ENCODE measurements at places on chromosomes 6 and 20.

DNA sequence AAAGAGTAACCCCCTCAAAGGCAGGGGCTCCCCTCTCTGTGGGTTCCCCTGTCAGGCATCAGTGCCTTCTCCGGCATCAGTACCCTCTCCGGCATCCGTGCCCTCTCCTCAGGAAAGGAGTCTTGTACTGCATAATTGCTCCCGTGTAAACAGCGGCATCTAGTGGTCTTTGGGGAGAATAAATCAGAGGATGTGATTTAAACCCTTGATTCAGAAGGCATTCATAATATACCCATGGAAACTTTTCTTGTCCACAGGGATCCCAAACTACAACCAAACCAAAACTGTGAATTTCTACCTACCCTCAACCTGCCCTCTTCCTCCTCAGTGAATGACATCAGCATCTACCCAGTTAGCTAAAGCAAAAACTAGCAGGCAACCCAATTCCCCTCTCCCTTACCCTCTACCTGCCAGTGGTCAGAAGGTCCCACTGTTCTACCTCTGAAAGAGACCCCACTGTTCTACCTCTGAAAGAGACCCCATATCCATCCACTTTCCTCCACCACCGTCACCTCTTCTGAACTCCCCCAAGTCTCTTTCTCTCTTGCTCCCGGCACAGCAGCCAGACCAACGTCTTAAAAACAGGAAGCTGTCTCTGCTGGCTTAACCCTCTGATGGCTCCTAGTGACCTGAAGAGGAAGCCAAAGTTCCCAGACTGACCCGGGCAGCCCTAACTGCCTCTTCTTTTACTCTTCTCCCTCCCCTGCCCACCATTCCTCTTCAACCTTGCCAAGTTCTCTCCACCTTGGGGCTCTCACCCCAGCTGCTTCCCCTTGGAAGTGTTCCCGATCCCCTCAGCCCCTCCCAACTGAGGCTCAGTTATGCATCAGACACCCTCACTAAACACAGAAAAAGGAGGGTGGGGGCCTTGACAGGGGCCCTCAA, 27.2 kb downstream of the UBE2V1 start:
- peak; percentile 42 for DNase-seq

DNA sequence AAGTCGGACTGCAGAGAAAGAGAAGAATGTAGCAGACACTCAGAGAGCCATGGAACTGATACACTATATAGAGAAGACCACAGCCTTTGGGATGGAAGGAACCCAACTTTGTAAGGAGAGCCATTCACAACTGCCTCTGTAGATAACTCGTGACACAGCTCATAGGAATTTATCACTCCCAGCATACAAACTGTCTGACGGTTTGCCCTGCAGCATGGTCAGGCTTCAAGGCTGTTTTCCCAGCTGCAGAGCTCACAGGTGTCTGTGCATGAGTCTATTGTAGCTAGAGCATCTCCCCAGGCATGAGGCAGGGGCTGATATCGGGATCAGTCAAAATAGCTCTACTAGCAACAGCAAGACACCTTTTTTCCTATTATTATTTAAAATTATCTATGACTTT, 130.5 kb upstream of the DTNBP1 start:
- peak; percentile 61 for DNase-seq

DNA sequence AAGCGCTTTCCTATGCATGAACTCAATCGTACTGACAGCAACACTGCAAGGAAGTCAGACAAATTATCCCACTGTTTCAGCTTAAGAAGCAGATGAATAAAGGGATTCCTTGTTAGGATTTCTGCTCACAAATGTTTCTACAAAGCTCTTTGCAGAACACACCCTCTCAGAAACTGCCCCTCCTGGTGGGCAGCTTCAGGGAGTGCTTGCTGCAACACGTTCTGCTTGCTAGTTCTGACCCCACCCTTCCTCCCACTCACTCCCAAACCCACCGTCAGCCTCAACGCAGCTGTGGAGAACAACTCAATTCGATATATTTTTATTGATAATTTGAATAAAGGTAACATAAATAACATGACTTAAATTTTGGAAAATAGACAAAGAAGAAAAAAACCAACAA, 250.8 kb upstream of the PRDM1 start:
- DNase-seq, result peak; percentile 21

DNA sequence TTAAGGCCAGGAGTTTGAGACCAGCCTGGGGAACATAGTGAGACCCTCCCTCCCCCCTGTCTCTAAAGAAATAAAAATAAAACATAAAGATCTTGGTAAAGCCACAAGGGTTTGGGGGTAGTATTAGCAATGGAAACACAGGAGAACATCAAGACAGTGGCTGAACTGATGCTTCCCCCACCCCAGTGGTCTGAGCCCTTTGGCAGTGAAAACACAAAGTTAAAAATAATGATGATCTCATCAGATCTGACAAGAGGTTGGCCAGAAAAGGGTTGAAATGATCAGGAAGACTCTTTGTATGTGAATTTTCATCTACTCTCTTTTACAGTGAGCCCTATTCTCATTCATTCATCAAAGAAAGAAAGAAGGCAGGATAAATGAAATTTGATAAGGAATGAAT, 93.7 kb downstream of the KCNB1 start:
- DNase-seq, result no peak

DNA sequence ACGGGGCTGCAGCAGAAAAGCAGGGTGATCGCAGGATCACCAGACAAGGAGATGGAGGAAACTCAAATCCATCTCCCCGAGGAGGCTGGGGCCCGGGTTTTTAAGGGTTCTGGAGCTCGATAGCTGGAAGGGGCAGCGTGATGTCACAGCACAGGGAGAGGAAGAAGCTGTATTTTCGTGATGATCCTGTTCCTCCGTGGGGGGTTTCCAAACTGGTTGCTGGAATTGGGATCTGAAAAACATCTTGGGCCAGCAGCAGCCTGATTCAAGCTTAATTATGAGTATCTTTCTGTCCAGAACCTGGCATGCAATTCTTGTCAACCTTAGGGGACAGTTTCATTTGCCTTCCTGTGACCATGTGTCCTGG, 4.1 kb downstream of the CST7 start:
- no peak for DNase-seq

DNA sequence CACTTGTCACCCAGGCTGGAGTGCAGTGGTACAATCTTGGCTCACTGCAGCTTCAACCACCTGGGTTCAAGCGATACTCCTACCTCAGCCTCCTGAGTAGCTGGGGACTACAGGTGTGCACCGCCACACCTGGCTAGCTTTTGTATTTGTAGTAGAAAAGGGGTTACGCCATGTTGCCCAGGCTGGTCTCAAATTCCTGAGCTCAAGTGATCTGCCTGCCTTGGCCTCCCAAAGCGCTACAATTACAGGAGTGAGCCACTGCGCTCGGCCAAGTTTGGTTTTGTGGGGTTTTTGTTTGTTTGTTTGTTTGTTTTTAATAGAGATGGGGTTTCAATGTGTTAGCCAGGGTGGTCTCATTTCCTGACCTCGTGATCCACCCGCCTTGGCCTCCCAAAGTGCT, 12.3 kb downstream of the LOC128125822 start:
- no peak for DNase-seq

DNA sequence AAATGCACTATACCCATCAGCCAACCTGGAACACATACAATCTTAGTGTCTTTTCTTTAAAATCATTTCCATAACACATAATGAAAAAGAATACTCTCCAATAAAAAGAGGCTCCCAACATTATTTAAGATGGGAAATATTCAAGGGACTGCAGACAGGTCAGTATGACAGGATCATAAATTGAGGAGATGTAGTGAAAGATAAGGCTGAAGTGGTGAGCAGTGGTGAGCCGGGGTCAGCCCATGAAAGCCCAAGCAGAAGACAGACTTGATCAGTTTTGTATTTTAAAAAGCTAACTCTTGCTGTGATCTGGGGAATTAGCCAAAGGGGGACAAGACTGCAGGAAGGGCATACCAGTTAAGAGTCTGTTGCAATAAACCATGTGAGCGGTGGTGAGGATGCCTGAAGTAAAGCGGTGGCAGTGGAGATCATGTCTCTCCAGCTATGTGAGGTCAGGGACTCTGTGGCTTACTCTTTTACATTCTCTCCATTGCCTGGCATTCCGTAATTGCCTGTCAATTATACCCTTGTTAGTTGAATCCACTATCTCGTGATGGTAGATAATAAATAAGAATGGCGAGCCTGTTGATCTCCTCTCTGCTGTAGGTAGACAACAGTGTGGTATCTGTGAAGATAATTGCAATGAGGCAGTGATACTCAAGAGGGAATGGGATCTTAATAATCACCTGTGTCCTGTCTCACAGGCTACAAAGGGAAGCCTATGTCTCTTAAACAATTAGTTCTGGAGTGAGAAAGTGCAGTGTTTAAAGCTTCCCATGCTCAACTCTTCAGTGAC, 97.4 kb downstream of the FILIP1 start:
- no peak for DNase-seq

- DNase-seq, result no peak
These were observed 334.9 kb upstream of the JARID2 start for GRCh38 chr6:14910692-14911547.

DNA sequence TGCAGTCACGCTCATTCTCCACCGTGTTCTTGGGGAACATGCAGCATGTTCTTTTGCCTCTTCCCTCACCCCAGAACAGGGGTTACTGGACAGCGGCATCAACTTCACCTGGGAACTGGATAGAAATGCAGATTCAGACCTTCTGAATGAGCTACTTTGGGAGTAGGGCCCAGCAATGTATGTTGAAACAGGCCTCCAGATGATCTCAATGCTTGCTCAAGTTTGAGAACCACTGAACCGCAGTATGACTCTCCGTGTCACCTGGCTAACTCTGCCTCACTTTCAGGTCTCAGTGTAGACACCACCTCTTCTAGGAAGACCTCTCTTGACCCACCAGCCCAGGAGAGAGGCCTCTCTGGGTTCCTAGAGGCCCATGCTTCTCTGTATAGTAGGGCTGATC, 4.9 kb downstream of the TRIB3 start:
- no peak for DNase-seq

- no peak for DNase-seq
These were observed 284.4 kb upstream of the RNF24 start for GRCh38 chr20:4299773-4300172.

DNA sequence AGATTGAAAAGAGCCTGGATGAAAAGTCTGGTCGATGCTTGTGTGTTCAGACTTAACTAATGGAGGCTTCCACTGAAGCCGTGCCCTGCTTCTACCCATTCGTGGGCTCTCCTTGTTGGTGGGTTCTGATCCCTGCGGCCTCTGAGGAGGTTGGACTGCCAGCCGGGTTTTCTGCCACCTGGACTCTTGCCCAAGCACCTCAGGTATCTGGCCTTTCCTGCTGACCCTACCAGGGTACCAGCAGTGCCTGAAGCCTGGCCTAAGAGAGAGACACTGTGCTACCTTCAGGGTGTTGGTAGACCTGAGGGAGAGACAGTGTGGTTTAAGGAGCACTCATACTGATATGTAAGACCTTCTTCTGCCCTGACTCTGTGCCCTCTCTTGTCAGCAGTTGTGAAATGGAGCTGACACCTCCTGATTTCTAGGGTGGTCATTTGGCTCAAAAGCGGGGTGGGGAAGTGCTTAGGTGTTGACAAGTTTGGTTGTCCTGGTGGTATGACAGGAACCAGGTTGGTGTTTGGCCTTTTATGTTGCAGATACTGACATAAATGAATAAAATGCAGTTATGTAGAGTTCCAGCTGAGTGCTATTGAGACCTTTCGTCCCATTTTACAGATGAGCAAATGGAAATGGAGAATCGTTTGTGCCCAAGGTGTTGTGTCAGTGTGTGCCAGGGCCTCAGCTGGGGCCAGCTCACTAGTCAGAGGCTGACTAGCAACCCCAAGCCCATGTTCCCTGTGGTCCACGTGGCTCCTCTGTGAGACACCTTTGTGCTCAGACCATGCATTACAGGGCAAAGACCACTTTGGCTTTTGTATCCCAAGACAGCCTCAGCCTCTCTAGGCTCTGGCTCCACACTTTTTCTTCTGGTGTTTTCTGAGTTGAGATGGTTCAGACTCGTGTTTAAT, 3.1 kb downstream of the PLCG1 start:
- no peak for DNase-seq

- DNase-seq, result no peak
These were observed 318.0 kb downstream of the THBS2 start for GRCh38 chr6:168935628-168936010.

DNA sequence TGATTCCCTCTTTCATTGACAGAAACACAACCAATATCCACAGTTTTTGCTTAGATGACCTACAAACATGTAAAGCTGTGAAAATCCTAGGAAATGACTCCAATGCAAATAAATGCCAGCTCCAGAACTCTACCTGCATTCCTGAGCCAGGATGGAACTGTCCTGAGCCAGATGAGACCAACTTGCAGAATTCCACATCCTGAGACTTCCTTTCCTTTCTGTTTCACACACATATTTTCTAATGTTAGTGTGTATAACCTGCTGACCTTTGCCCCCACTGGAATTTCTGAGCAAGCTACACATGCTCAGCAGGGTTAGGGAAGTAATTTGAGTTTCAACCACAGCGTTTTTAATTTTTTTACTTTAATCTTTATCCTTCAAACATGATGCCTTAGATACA, 69.6 kb upstream of the ADGRF1 start:
- DNase-seq, result peak; percentile 47

DNA sequence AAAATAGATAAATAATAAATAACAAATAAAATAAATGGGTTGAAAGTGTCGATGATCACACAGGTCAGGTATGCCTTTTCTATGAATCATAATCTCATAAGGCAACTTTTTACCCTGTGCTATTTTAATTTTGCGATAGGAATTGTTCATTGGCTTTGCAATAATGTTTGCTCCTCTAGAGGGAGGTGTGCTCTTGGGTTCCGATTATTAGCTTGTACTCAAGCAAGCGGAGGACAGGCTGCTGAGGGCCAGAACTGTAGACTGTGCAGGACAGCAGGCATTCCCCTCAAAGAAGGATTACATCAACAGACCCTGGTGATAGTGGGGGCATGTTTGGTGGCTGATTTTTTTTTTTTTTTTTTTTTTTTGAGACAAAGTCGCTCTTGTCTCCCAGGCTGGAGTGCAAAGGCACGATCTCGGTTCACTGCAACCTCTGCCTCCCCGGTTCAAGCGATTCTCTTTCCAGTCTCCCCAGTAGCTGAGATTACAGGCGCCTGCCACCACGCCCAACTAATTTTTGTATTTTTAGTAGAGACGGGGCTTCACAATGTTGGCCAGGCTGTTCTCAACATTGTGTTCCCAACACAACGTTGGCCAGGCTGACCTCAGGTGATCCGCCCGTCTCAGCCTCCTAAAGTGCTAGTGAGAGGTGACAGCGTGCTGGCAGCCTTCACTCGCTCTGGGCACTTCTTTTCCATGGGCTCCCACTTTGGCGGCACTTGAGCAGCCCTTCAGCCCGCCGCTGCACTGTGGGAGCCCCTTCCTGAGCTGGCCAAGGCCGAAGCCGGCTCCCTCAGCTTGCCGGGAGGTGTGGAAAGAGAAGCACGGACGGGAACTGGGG, 35.6 kb downstream of the RIOK1 start:
- DNase-seq, result no peak

DNA sequence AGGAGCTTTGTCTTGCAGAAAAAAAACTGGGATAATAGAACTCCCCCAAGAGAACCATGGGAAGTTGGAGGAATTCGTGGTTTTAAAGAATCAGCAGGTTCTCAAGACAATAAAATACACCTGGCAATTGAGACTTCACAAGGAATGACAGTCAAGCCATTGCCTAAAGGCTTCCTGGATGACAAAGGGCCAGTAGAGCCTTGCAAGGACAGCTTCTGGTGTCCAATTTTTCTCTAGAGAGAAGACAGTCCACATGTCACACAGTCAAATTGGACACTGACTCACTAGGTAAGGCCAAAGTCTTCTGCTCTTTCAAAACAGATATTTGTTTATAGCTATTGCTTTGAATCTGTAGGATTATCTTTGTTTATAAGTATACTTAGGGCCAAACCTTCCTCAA, 80.3 kb upstream of the BMP5 start:
- no peak for DNase-seq
